ENCODE measurements at places on chromosomes 11 and 22.

GRCh38 chr11:120690406-120690805 lies 178.9 kb downstream of the GRIK4 start:
- no peak for DNase-seq

DNA sequence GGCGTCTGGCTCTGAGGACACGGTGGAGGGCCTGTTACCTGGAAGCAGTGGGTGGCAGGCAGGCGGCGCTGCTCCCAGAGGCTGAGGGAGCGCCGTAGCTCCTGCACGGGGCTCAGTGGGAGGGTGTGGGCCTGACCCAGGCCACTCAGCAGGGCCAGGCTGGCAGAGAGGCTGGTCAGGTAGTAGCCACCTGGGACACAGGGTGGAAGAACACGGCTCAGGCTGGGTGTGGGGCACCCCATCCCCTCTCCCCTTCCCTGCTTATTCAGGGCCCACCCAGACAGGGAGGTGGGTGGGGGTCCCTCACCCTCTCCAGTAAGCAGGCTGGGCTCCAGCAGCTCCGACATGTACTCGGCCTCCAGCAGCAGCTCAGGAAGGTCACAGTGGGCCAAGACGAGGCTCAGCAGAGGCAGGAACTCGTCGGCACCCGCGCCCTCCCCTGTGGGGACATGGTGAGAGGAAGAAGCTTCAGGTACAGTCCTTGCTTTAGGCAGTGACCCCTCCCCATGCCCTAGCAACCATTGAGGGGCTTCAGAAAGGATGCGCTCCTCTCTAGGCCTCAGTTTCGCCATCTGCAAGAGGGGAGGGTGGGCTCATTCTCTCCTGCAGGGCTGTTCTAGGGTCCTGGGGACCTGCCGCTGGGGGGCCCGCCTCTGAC lies 2.9 kb downstream of the RIN1 start:
- DNase-seq, result no peak

- DNase-seq, result no peak
Measured at GRCh38 chr11:66407651-66408050, 13.2 kb upstream of the NPAS4 start.

GRCh38 chr11:118656563-118657165 lies 22.8 kb downstream of the TREH start:
- no peak for DNase-seq

GRCh38 chr11:102306048-102306597 lies 11.2 kb upstream of the BIRC3 start:
- peak; percentile 52 for DNase-seq

DNA sequence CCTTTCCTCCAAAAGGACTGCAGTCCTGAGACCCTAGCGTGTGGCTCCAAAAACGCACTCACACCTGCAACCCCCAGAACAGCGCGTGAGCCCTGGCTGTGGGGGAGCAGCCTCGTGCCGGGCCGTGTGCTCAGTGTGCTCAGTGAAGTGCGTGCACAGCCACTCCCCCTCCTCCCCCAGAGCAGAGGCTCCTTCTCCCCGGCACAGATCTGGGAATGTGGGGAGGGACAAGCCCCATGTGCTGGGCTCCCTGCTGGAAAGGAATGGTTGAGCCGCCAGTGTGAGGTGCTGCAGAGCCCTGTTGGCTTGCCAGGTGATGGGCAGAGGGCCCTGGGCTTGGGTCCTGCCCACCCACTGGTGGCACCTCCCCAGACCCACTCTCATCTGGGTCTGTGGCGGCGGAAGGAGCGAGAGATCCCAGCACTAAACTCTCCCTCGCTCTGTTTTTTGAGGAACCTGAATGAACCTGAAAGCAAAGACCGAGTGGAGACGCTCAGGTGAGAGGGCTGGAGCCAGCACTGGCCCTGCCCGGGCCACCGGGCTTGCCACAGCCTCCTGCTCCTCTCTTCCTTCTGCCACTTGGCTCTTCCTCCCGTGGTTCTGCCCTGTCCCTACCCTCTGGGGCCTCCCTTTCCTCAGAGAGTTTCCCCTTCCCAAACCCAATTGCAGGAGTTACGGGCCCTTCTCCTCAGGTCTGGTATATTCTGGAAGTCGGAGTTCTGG lies 9.0 kb downstream of the RCOR2 start:
- no peak for DNase-seq

DNA sequence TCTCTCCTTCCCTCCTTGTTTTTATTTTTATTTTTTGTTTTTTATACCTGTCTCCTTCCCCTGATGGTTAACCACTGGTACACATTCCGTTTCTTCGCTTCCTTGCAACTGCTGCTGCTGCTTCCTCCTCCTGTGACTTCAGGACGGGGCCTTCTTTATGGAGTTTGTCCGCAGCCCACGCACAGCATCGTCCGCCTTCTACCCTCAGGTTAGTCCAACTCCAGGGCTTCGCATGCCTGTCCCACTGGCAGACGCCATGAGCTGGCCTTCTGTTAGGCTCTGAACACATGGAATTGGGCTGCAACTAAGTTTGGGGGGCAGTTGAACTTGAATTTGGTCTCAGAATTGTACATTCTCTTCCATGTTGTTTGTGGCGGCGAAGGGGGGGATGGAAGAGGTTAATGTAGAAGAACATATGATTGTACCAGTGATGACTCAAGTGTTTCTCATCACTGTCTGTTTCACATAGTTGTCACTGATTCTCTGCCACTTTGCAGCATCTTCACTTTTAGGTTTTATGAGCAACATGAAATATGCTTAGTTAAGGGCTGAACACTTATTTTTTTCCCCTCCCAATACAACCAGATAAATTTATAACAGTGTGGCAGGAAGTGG lies 83.0 kb upstream of the YWHAH start:
- DNase-seq, result no peak

GRCh38 chr11:95659088-95659487 lies 130.5 kb downstream of the FAM76B start:
- no peak for DNase-seq

DNA sequence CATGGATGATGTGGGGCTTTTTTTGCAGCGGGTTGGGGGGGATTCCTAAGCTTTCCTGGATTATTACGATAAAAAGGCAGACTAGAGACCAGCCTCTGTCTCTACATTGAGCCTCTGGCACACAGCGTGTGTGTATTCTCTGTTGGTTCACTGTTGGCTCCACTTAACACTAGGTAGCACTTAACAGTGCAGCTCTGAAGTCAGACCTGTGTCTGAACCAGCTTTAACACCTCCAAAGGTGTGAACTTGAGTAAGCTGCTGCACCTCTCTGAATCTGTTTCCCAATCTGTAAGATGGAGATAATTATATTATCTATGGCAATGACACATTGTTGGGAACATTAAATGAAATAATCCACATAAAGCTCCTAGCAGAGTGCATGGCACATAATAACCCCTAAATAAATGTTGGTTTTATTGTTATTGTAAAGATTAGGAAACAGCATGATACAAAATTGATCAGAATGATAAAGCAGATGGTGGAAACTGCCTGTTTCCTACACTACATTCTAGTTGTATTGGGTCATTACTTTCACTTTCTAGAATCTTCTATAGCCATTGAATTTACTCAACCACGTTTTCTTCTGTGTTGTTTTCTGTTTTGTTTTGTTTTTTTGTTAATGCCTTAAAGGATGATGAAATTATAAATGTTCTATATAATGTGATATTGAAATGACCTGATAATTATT lies 108.4 kb downstream of the ARL14EP start:
- no peak for DNase-seq
